Vagina (tissue), 2 donors: ENCODE measurements at places on chromosomes 11 and 22. TPM values are rescaled to one million over a fixed set of nuclear protein-coding genes. Genes with fewer than 3 reads are reported as not detected.

- DNase-seq: no peak
Measured at GRCh38 chr22:49657275-49657973, 170.2 kb downstream of the BRD1 start.

- DNase-seq: no peak
Measured at GRCh38 chr11:1502954-1503707, 16.6 kb upstream of the MOB2 start.

- no peak for DNase-seq
Measured at GRCh38 chr11:88692306-88693086, 355.0 kb upstream of the CTSC start.

- DNase-seq: no peak
Measured at GRCh38 chr11:26655287-26655686, 66.6 kb downstream of the SLC5A12 start.

DNA sequence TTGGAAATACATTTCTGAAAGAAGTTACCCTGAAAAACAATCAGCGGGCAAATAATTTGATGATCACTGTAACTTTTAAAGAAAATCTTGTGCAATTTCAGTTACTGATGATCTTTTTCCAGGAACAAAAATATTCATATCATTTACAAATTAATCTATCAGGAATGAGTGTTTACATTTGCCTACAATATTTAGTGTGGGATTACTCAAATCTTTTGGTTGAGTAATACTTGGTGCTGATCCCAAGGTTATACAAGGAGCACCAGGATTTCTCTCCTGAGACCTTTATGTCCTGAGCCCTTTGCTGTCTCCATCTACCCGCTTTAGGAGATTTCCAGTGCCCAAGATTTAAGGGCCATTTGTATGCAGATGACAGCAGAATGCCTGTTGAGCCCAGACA lies 116.1 kb downstream of the ATXN10 start:
- no peak for DNase-seq

The OR51F2 gene
- total RNA-seq: not detected

GRCh38 chr11:65851083-65851579 lies 6.8 kb downstream of the CFL1 start:
- DNase-seq: no peak

The MRGPRF gene
- 84.5 TPM for total RNA-seq

DNA sequence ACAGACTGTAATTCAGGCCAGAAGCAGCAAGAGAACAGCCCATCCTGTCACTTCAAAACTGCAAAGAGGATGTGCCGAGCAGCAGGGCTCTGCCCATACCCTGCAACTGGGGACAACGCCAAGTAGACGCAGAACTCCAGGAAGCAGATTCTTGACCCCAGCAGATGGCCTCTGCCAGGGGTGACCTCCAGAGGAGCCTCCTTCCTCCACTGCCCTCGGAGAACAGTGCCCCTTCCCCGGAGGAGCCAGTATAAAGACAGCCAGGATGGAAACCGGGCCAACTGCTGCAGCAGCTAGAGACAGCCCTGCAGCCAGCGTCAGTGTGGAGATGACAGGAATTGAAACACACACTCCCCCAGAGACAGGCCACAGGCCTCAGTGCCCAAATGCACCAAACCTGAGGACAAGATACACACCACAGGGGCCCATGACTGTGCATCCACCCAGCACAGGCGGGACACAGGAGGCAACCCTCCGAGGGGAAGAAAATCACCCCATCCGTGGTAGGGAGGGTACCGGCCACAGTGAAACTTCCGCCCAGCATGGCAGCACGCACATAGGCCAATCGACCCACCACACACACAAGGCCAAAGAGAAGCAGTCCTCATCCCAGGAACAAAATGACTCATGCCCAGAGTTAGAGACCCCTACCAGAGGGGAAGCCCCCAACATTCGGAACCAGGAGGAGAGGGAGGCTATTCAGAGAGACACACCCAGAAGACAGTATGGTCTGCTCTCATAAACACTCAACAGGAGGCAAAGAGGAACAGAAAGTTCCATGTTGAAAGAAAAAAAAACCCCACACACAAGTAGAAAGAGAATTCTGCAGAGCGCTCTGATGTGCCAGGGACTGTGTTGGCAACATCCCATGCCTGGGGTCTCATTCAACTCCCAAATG lies 5.6 kb downstream of the AHNAK start:
- no peak for DNase-seq

DNA sequence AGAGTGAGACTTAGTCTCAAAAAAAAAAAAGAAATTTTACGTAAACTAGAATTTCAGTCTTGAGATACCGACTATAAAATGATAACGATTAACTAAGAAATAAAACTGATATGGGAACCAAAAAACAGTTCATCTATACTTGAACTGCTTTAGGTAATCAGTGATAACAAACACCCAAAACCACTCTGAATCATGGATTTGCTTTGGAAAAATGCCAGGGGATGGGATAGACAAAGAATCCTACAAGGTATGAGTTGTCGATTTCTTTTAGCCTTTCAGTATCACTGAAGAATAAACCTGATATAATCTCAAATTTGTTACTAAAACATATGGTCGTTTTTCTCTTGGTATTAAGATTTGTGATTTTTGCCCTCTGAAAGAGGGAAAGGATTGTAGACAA lies 13.7 kb downstream of the CSTF3 start:
- DNase-seq: no peak
